Daoy (cell line): ENCODE measurements at places on chromosomes 5 and 9.

DNA sequence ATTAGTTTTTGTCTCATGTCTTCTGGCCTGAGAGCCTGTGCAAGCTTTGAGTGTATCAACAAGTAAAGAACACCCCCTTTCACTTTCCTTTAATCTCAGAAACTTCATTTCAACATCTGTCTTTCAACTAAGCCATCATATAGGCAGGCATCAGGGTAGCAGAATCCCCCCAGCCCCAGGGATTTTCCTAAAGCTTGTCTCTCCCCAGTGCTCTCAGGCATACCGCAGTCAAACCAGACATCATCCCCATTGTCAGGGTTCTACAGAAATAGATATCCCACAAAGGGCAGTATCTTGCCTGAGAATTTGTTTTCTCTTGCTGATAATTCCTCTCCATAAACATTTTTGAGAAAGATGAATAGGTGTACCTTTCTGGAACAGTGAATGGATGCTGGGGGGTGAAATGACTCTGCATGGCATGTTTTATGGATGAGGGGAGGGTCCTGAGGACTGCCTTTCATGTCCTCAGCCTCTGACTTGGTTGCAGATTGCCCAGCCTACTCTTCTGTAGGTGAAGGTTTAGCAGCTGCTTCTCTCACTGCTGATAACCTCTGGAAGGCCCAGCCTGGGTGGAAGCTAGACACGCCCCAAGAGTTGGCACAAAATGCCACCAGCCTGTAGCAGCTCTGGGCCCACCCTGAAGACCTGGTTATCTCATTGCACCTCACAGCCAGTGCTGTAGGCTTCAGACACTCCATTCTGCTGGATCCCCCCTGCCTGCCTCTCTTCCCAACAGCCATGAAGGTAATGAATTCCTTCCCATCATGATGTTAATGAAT, 20.5 kb upstream of the SHB start:
- DNase-seq: no peak

DNA sequence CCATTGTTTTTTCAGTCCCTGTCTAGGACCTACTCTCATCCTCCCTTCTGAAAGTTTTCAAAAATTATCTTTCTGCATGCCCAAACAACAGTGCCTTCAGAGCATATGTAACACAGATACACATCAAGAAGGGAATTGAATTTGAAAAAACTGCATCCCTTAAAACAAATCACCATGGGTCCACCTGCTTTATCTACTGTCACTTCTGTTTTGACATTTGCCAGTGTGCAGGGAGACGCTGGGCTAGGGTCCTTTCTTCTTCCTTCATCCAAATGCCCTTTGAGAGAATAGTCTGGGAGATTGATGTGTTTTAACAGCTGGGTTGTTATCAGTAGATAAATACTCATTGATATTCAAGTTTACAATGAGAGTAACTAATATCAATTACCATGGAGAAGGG, 1630.1 kb downstream of the MAT2B start:
- no peak for DNase-seq

DNA sequence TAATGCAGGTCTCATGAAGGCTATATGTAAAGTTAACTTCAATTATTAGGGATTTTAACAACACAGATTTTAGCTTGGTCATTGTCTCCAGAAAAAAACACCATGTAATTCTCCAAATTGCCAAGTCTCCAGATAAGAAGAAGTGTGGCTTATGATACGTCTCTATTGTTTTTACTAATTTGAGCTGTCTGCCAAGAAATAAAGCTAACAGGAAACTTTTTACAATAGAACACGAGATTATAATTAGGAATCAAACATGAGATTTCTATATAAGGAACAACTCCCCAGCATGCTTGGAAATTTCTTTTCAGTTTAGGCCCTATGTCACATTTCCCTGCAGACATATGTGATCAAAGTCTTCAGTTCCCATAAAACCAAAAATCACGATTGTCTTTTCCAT, 142.7 kb downstream of the MCTP1 start:
- no peak for DNase-seq

DNA sequence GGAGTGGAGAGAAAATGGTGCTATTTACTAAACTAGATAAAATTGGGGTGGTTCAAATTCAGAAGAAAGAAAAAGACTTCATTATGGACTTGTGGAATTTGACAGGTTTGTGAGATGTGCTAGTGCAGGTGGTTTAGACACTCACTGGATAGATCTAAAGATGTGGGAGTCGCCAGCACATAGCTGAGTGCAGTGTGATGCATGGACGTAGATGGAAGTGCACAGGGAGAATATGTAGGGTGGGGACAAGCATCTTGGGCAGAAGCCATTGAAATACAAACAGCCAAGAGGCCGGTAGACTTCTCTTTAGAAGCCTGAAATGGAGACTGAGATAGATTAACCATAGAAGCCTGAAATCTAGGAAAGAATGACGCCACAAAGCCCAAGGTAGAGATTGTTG, 10.7 kb downstream of the HAPLN1 start:
- no peak for DNase-seq

GRCh38 chr5:10990634-10991033, 229.6 kb upstream of the DAP start:
- no peak for DNase-seq

DNA sequence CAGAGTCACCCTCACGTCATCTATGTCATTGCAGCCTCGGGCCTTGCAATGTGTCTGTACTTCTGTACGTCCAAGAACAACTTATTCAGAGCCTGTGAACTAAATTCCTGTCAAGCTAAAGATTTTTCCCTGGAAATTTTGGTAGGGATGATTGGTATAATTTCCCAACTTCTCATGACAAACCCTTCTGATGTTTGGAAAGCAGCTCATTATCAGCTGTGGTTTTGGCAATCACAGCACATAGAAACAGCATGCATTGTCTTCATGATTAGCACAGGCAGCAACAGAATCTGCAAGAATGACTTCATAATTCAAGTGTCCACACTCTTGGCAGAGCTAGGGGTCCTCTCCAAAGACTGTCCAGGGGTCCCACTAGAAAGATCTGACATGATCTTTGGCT, 49.5 kb downstream of the APBA1 start:
- DNase-seq: peak; percentile 39

- DNase-seq: no peak
Measured at GRCh38 chr9:136456258-136456657, 16.6 kb upstream of the INPP5E start.

DNA sequence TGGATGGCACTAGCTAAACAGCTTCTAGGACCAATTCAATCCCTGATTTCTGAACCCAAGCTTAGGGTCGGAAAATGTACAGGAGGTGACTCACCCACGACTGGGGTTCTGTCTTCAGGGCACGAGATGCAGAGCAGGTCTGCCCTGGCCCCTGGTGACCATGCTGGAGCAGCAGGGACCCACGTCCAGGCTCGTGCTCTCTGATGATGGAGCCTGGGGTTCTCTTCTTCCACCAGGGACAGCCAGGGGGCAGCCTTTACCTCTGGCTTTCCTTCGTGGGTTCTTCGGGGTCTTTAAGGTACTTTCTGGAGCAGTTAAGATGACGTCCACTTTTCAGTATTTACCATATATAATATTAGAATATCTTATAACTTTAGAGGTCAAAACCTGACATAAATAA, 2.1 kb downstream of the CFAP77 start:
- DNase-seq: peak; percentile 68

- no peak for DNase-seq
Measured at GRCh38 chr9:92652461-92652860, 17.5 kb downstream of the IPPK start.

- peak; percentile 51 for DNase-seq
Measured at GRCh38 chr9:38621434-38622287, 1.3 kb upstream of the ANKRD18A start.

DNA sequence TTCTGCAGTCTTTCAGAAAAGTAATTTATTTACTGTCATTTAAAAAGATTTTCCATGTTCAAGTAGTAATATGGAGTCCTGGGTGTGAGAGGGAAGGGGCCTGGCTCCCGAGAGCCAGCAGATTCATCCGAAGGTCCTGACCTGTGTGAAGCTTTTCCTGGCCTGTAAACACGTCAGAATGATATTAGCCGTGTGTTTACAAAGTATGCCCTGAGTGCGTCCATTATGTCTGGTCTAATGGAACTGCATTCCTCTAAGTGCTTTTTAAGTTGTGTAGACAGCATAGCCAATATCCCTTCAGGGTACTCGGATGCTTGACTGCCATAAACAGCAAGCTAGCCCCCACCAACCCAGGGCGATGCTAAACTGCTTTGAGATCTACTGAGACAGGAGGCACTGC, 495.2 kb downstream of the AGTPBP1 start:
- DNase-seq: no peak

DNA sequence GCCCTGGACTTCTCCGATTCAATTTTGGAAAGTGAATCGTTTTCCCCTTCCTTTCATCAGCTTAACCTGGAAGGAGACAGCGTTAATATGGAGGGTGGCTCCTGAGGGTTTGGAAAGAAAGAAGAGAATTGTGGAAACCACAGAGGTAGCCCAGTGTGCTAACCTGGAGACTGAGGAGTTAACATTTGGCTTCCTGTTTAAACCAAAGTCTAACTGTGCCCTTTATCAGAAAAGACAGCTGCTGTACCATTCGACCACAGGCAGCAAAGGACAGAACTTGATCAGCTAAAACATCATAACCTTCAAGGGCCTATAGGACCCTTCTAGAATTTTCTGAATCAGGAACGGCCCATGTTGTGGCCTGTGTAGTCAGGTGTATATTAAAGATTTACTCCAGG, 735 bp downstream of the IDNK start:
- DNase-seq: no peak

GRCh38 chr5:42163083-42163482, 238.0 kb downstream of the FBXO4 start:
- no peak for DNase-seq

DNA sequence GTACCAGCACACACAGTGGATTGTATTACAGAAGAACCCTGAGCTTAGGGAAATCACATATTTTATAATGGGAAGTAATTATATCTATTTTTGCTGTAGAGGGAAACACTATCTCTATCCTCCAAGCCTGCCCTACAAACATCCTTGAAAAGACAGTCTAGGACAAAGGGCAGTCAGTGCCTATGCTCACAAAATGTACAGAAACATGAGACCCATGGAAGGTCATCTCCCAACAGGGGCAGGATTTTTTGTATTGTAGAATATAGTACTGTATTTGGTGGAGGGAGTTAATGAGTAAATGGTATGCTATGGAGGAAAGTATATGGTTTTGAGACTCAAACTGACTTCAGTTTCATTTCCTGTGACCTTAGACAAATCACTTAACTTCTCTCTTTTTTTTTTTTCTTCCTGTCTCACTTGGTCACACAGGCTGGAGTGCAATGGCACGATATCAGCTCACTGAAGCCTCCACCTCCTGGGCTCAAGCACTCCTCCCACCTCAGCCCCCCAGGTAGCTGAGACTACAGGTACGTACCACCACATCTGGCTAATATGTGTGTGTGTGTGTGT, 5.8 kb upstream of the RAB14 start:
- DNase-seq: no peak

- DNase-seq: no peak
Measured at GRCh38 chr5:6827526-6828219, 114.4 kb downstream of the TENT4A start.

DNA sequence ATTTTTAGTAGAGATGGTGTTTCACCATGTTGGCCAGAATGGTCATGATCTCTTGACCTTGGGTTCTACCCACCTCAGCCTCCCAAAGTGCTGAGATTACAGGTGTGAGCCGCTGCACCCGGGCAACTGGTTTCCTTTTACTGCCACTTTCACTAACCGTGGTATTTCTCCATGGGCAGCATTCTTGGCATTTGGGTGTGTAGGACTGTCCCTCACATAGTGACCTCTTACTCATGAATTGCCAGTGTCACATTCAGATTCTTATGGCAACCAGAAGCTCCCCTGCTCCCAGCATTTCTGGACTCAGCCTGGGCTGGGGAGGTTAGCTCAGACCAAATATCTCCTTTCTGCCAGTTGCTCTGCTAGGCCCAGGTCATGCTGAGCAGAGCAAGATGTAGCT, 50.1 kb downstream of the FOXI1 start:
- no peak for DNase-seq
